Lower lobe of right lung (tissue), 2 donors: ENCODE measurements at places on chromosomes 4 and X. TPM values are rescaled to one million over a fixed set of nuclear protein-coding genes. Genes with fewer than 3 reads are reported as not detected.

- peaks cover 7% of the 10 kb centered on the region for H3K36me3 ChIP-seq
- no peak overlapping the region for H3K4me3 ChIP-seq
- no peak for DNase-seq
- no peaks in the 10 kb centered on the region for H3K27me3 ChIP-seq
Observed at GRCh38 chr4:153333874-153334273, 10.6 kb upstream of the MND1 start.

NUDT10 gene
- total RNA-seq, result not detected

DNA sequence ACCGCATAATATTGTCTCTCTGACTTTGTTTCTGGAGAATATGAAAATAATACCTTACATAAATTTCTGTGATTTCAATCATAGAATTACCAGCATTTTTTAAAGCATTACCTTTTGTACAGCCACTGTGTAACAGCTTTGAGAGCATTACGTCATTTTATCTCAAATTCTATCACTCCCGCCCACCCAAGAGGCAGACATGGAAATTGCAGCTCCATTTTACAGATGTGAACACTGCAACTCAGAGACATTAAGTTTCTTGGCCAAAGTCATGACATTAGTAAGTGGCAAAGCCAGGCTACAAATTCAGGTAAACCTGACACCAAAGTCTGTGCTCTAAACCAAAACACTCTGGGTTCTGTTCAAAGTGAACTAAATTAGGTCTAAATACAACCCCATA, 33.6 kb upstream of the KDR start:
- no peaks in the 10 kb centered on the region for H3K4me1 ChIP-seq
- peaks cover 7% of the 10 kb centered on the region for H3K27me3 ChIP-seq
- H3K4me3 ChIP-seq, result no peak overlapping the region
- DNase-seq, result no peak
- no peak overlapping the region for H3K27ac ChIP-seq

GRCh38 chr4:115501656-115502055, 388.2 kb upstream of the NDST4 start:
- no peak for DNase-seq
- H3K27me3 ChIP-seq, result no peaks in the 10 kb centered on the region
- no peak overlapping the region for H3K4me3 ChIP-seq
- H3K36me3 ChIP-seq, result no peaks in the 10 kb centered on the region
- H3K27ac ChIP-seq, result no peak overlapping the region

DNA sequence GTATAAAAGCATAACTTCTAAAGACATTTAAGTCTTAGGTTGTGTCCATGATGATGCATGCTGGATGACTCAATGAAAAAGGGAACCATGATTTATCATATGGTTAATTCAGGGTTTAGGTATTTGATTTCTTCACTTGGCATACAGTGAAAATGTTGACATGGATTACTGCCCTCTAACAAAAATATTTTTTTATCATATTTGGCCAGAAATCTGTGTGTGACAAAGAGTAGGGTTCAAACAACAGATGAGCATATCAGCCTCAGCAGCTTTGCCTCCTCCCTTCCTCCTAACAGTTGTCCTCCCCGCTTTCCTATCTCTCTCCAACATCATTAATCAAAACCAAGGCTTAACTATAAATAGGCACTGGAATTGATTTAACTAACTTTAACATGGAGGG, 46.3 kb downstream of the ARHGAP6 start:
- H3K4me3 ChIP-seq, result no peak overlapping the region
- no peaks in the 10 kb centered on the region for H3K27me3 ChIP-seq
- H3K27ac ChIP-seq, result no peak overlapping the region
- no peaks in the 10 kb centered on the region for H3K4me1 ChIP-seq

ATP1B4 gene
- not detected for total RNA-seq

DNA sequence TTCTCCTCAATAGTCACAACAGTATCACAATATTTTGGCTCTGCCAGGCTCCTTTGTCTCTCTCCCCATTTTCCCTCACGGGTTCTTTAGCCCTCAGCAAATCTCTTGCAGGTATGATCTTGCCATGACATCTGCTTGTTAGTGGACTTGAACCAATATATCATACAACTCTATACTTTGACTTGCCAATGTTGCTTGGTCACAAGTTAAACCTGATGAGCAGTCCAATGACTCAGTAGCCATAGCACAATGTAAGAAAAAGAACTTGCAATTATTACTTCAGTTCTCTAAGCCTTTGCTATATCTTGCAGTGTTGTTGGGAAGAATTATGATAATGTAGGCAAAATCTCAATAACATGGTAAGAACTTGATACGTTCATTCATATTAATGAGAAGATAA, 174.6 kb upstream of the NRK start:
- H3K27me3 ChIP-seq, result no peaks in the 10 kb centered on the region
- DNase-seq, result no peak
- no peaks in the 10 kb centered on the region for H3K4me1 ChIP-seq
- H3K4me3 ChIP-seq, result no peak overlapping the region
- H3K36me3 ChIP-seq, result no peaks in the 10 kb centered on the region

GRCh38 chr4:25002681-25003080, 28.1 kb downstream of the LGI2 start:
- no peak overlapping the region for H3K27ac ChIP-seq
- no peaks in the 10 kb centered on the region for H3K36me3 ChIP-seq
- H3K27me3 ChIP-seq, result no peaks in the 10 kb centered on the region

DNA sequence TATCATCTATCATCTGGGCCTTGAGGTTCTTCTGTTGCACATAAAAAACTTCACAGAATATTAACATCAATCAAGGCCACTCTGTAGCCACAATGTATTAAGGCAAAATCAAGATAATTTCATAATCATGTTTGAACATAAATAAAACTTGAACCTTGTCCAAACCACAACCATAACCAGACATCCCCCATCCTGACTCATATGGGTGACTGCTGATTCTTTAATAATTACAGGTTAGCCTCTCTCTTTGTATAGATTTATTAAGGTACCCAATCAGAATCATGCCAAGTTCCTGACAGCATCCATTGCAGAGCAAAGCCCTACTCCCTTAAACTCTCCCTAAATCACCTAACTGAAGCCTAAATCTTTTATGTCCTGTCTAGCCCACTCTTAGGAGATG, 16.7 kb upstream of the AREG start:
- H3K36me3 ChIP-seq, result no peaks in the 10 kb centered on the region
- H3K4me1 ChIP-seq, result no peaks in the 10 kb centered on the region
- no peak for DNase-seq
- no peak overlapping the region for H3K27ac ChIP-seq
- H3K27me3 ChIP-seq, result no peaks in the 10 kb centered on the region

DNA sequence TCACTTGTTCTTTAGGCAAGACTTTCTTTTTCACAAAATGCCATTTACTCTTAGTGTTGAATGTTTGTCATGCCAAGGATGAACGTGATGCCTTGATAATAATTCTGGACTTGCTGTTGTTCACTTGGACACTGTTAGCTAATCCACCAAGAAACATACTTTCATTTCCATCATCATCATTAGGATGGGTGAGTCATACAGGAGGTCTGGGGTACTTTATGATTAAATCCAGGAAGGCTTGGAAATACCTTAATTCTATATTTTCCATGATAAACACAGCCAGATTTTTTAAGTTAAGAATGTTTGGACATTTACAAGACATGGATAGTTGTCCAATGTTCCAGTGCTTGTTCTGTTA, 260.7 kb upstream of the GIMD1 start:
- H3K27me3 ChIP-seq, result no peaks in the 10 kb centered on the region
- no peak overlapping the region for H3K27ac ChIP-seq

- H3K27me3 ChIP-seq, result no peaks in the 10 kb centered on the region
- H3K27ac ChIP-seq, result peak overlapping the region; percentile 3
- no peak overlapping the region for H3K4me3 ChIP-seq
- H3K4me1 ChIP-seq, result peaks cover 23% of the 10 kb centered on the region
Observed at GRCh38 chr4:119284876-119285780, 36.8 kb downstream of the FABP2 start.

- no peak for DNase-seq
- no peak overlapping the region for H3K27ac ChIP-seq
- no peaks in the 10 kb centered on the region for H3K27me3 ChIP-seq
Observed at GRCh38 chrX:103839404-103839803, 7.3 kb upstream of the RAB9B start.

GRCh38 chr4:185011408-185011807, 6.9 kb upstream of the HELT start:
- H3K27ac ChIP-seq, result no peak overlapping the region
- no peak overlapping the region for H3K4me3 ChIP-seq
- H3K27me3 ChIP-seq, result peaks cover 73% of the 10 kb centered on the region
- H3K4me1 ChIP-seq, result no peaks in the 10 kb centered on the region
- no peak for DNase-seq

GRCh38 chrX:111645607-111646006, 35.4 kb upstream of the ALG13 start:
- no peaks in the 10 kb centered on the region for H3K27me3 ChIP-seq
- H3K36me3 ChIP-seq, result no peaks in the 10 kb centered on the region
- no peak overlapping the region for H3K27ac ChIP-seq
- H3K4me1 ChIP-seq, result no peaks in the 10 kb centered on the region
- H3K4me3 ChIP-seq, result no peak overlapping the region
- no peak for DNase-seq

DNA sequence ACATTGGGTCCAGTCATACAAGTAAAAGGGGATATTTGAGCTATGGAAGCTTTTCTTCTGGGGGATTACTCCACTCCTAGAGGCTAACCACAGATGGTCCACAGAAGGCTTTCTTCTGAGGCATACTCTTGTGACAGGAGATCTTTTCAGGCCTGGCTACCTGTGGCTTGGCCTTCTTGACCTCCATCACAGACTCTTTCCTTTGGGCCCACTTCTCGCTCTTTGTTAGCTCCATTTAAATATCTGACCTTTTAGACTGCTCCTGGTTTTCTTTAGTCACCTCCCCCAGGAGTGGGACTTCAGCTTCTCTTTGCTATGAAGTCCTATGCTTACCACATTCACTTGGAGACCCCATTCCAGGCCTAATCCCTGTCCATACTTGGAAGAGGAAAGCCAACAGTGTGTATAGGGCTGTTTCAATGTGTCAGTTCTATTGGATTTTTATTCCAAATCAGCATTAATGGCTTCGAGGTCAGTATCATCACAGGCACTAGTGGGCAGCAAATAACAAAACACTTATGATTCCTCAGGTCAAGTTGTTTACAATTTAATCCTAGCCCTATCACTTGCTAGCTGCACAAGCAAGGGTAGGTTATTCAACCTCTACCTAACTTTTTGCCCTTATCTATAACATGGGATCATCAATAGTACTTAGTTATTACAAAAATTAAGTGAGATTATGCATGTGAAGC, 26.3 kb downstream of the GPC3 start:
- H3K27ac ChIP-seq, result no peak overlapping the region
- H3K4me1 ChIP-seq, result no peaks in the 10 kb centered on the region
- H3K36me3 ChIP-seq, result no peaks in the 10 kb centered on the region
- DNase-seq, result no peak

- no peaks in the 10 kb centered on the region for H3K27me3 ChIP-seq
- DNase-seq, result no peak
- no peaks in the 10 kb centered on the region for H3K36me3 ChIP-seq
- no peaks in the 10 kb centered on the region for H3K4me1 ChIP-seq
- H3K4me3 ChIP-seq, result no peak overlapping the region
- H3K27ac ChIP-seq, result no peak overlapping the region
Observed at GRCh38 chr4:5435201-5435600, 273.2 kb downstream of the EVC2 start.

GRCh38 chr4:183447646-183448045, 3.2 kb downstream of the CDKN2AIP start:
- H3K4me3 ChIP-seq, result no peak overlapping the region
- peaks cover 61% of the 10 kb centered on the region for H3K36me3 ChIP-seq
- DNase-seq, result no peak
- no peaks in the 10 kb centered on the region for H3K27me3 ChIP-seq

GRCh38 chrX:2263203-2263602, 237.6 kb downstream of the DHRSX start:
- H3K27ac ChIP-seq, result no peak overlapping the region
- peaks cover 14% of the 10 kb centered on the region for H3K36me3 ChIP-seq
- no peak overlapping the region for H3K4me3 ChIP-seq
- no peak for DNase-seq
- H3K4me1 ChIP-seq, result no peaks in the 10 kb centered on the region

SULT1B1 gene
- total RNA-seq, result 10.9 TPM

DNA sequence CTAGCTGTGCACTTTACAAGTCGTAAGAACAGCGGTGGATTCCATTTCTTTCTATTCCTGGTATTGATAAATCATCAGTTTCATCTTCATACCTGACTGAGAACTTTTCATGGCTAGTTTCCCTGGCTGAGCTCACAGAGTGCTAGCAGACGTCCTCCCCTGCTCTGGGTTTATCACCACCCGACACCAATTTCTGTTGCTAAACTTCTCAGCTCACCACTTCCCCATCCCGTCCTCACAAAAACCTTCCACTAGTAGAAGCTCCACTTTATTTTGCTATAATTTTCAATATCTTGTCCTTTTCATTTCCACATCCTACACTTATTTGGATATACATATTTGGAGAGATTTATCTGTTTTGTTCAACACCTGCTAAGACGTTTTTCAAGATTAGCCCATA, 869.4 kb upstream of the FRG1 start:
- no peaks in the 10 kb centered on the region for H3K4me1 ChIP-seq
- no peaks in the 10 kb centered on the region for H3K36me3 ChIP-seq
- H3K27ac ChIP-seq, result no peak overlapping the region

GRCh38 chrX:103688946-103689345, 2.4 kb upstream of the MORF4L2 start:
- peaks cover 10% of the 10 kb centered on the region for H3K4me1 ChIP-seq
- no peak overlapping the region for H3K27ac ChIP-seq
- DNase-seq, result no peak
- no peak overlapping the region for H3K4me3 ChIP-seq

GAGE1 gene
- total RNA-seq, result not detected

CPE gene
- total RNA-seq, result 36.9 TPM

CAPN6 gene
- total RNA-seq, result not detected

- no peak for DNase-seq
- no peak overlapping the region for H3K27ac ChIP-seq
- H3K36me3 ChIP-seq, result no peaks in the 10 kb centered on the region
- H3K4me3 ChIP-seq, result no peak overlapping the region
Observed at GRCh38 chr4:147790412-147790811, 58.5 kb downstream of the ARHGAP10 start.

DNA sequence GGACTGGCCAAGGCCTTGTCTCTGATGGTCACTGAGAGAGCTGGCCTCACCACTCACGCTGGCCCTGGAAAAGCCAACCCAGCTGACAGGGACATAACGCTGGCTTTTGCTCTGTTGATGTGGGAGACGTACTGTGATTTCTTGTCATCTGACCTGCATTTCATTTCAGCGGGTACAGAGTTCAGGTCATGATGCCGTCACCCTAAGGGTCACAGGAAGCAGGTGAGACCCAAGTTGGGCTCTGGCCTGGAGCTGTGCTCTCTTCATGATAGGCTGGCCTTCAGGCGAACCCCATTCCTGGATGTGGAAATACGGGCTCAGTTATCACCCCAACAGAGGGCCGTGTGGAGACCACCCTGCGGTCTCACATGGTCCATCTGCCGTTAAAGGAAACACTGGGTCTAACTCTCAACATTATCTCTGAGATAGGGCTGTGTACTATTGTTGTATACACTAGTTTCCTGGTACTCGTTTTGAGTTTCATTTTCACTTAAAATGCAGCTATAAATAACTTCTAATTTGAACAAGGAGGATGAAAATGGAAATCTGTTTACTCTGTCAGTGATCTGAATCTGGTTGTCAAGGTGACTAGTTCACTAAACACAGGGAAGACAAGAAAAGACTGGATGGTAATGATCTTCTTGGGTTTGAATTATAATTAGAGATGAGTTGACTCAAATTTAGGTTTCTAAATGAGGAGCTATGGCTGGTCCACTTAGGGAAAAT, 89.1 kb downstream of the TBC1D9 start:
- H3K4me1 ChIP-seq, result no peaks in the 10 kb centered on the region
- no peak overlapping the region for H3K4me3 ChIP-seq
- DNase-seq, result no peak
- H3K36me3 ChIP-seq, result peaks cover 62% of the 10 kb centered on the region
- no peaks in the 10 kb centered on the region for H3K27me3 ChIP-seq

GRCh38 chr4:164765096-164765495, 11.2 kb downstream of the SMIM31 start:
- no peaks in the 10 kb centered on the region for H3K4me1 ChIP-seq
- H3K4me3 ChIP-seq, result no peak overlapping the region
- no peaks in the 10 kb centered on the region for H3K27me3 ChIP-seq
- H3K36me3 ChIP-seq, result no peaks in the 10 kb centered on the region
- no peak for DNase-seq
